ENCODE measurements at places on chromosomes 3 and 15.

GRCh38 chr15:42033214-42033873, 12.5 kb upstream of the PLA2G4E start:
- no peak for DNase-seq

GRCh38 chr15:82047453-82048400, 1.9 kb upstream of the MEX3B start:
- DNase-seq: no peak

DNA sequence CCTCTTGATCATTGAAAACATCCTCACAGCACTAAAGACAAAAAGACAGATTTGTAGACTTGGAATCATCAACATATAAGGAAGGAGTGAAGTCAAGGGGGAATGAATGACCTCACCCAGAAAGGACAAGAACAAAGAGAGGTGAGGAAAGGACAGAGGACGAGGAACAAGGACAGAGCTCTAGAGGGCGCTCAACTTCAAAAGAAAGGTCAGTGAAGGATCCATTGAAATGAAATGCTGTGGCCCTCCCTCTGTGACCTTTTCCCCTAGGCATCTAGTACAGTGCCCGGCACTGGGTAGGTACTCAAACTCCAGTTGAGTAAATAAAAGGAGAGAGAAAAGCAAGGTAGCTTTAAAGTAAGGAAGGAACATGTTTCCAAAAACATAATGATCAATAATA, 2.6 kb downstream of the ATP8B4 start:
- no peak for DNase-seq

DNA sequence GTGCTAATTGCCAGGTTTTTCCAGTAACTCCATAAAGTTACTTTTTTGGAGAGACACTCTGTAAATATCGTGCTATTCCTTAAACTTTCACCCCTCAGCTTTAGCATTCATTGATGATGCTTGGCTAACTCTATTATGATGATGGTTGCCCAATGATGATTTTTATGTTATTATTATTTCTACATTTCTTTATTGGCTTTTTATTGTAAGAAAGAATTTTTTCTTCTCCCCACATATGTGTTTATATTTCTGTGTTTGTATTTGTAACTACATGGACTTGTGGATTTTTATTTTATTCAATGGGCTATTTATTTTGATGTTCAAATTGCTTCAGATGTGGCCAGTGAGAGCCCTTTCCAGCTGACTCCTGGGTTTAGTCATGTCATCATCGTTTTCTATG, 162.5 kb upstream of the BHLHE40 start:
- DNase-seq: no peak

DNA sequence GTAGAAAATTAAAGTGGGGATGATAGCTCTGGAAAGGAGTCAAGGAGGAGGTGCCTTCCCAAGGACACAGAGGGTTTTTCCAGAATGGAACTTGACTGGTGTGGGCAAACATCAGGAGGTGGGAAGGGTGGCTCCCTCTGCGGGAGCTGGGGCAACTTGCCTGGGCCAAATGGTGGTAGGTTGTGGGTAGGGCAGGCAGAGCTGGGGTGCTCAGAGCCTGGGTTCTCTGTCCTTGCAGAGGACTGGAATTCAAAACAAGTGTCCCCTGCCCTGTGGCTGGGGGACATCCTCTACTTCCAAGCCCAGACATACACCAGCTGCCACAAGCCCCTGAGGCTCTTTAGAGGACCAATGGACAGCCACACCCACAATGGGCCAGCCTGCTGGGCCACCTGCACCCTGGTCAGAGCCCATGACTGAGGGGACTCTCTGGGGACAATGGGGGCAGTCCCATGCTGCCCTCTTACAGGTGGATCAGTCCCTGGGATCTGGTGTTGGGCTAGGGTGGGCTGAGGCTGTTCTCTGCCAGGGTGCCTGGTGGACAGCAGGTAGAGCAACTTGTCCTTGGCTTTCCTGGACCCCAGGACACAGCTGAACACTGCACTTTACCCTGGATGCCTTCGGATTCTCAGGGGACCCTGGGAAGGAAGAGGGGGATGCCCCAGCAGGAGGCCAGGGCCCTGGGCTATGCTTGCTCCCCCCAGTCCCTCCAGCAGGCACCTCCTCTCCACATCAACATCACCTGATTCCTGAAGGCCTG, 38.6 kb upstream of the CSPG4 start:
- DNase-seq: no peak

DNA sequence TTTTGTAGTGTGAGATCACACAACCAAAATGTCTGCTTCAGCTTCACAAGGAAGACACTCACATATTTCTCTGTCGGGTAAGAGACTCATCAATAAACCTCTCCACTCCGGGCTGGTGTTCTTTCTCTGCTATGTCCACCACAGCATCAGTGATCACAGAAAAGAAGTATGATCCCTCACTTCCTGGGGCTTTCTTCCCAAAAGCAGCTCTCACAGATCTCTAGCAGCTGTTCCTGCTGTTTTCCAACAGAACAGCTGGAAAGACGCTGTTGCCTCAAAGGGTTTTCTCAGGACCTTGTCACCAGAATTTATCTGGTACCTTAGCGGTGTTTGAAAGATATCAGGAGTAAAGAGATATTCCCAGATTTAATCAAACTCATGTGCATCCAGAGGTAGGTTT, 46.4 kb downstream of the GATM start:
- no peak for DNase-seq

- DNase-seq: no peak
These were observed 301.1 kb downstream of the DIPK2A start for GRCh38 chr3:144272680-144273079.

DNA sequence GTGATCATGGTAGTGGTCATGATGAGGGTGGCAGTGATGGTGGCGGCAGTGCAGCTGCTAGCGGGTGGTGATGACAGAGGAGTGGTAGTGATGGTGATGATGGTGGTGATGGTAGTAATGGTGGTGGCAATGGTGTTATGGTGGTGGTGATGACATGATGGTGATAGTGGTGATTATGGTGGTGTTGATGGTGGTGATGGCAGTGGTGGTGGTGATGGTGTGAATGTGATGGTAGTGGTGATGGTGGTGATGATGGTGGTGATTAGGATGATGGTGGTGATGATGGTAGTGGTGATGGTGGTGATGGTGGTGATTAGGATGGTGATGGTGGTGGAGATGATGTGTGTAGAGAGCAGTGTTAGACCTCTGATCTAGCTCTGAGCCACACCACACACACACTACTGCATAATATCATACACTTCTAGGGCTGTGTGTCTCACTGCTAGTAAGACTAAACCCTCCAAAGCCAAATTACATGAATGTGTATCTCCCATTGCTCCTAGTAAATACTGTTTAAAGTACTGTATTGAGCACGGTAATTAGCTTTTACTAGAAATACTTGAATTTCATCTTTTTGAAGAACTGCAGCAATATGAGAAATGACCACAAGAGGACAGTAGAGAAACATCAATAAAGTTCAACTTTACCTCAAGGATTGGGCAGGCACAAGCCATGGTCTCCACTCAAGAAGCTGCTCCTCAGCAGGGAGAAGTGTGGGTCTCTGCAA, 28.8 kb downstream of the TMED3 start:
- no peak for DNase-seq

DNA sequence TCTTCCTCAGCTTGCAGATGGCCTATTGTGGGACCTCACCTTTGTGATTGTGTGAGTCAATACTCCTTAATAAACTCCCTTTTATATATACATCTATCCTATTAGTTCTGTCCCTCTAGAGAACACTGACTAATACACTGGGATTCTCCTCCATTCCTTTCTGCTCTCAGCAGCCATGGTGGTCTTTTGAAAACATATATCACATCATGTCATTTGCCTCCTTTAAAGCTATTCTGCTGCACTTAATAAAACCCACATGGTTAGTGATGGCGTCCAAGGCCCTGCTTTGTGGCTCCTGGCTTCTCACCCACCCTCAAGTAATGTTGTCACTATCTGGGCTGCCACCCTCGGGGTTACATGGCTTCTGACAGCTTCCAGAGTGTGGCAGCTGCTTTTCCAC, 169.5 kb downstream of the CADPS start:
- DNase-seq: no peak

DNA sequence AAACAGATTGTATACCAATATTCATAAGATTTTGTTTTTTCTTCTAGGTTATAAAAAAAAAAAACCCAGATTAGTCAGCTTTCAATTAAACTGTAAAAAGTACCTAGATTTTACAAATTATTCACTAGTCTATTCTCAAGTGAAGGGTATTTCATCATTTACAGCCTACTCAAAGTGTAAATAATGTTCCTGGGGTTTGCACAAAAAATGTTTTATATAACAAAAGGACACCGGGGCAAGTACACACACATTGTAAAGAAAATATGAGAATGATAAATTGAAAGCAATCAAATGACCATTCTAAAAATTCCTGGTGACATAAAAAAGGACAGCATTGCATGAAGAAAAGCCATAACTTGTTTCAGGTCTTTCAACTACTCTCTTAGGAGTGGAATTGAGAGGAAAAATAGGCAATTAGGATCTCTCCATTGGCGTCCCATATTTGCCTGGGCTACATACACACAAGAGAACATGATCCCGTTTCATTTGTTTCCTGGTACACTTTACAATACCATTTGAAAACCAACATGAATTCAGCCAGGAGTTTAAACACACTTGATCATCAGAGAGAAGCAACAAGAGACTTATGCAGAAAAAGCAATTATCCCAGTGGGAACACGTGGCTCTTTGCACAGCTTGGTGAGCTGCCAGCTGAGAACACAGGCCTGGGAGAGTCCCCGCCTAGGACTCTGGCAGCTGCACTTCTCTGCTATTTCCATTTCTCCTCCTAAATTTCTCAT, 1039.2 kb downstream of the ROBO1 start:
- DNase-seq: peak; percentile 89

GRCh38 chr15:77836121-77836692, 203.5 kb upstream of the LINGO1 start:
- no peak for DNase-seq

DNA sequence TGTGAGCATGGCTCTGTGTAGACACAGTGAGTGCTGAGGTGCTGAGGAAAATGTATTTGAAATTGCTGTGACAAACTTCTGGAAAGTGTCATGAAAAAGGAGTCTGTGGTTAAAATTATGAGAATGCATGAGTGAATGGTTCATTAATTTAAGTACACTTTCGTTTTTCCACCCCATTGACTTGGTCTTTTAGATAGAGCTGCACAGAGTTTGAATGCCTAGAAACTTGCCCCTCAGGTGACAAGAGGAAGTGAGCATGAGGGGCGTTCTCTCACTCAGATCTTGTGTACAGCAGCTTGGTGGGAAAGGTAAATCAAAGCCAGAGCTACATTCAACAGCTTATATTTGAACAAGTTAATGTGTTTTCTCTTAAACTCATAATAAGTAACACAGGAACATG, 296.8 kb downstream of the WDR72 start:
- DNase-seq: no peak

DNA sequence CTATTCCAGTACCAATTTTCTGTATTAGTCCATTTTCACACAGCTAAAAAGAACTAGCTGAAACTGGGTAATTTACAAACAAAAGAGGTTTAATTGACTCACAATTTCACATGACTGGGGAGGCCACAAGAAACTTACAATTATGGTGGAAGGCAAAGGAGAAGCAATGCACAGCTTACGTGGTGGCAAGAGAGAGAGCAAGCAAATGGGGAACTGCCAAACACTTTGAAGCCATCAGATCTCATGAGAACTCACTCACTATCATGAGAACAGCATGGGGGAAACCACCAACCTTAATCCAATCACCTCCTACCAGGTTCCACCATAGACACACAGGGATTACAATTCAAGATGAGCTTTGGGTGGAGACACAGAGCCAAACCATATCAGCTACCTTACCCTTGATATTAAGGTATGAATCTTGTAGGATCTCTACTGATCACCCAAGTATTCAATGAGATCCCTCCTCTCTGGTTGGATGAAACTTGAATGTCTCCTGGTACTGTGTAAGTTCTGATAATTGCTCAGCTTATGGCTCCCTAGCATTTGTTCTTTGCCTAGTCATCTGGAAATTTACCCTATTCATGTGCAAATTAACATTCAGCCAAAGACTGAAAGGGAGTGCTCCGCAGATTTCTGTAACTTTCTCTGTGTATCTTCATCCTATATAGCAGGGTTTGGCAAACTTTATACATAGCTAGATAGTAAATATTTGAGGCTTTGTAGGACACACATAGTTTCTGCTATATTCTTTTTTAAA, 38.9 kb downstream of the MYL3 start:
- DNase-seq: no peak

- DNase-seq: no peak
These were observed 37.1 kb upstream of the TSC22D2 start for GRCh38 chr3:150370999-150371398.

DNA sequence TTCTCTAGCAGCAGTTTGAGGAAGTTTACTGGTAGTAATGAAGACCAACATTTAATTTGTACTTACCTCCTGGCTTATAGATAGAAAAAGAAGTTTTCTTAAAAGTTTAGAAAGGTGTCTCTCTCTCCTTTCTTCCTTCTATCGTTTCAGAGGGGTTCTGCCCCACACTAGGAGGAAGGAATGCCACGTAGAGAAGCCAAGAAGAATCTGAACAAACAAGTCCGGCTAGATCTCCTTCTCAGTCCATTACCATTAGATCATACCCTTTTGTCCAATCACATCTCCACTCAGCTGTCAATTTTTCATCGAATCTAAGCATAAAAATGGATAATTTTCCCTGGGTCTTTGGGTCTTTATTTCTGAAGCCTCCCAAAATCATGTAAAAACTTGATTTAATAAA, 1048.1 kb downstream of the SI start:
- no peak for DNase-seq

- DNase-seq: no peak
These were observed 1398.0 kb upstream of the ALCAM start for GRCh38 chr3:103968751-103969150.

- no peak for DNase-seq
These were observed 52.1 kb downstream of the VGLL4 start for GRCh38 chr3:11591391-11592282.

- DNase-seq: peak; percentile 1
These were observed 504.1 kb downstream of the NTRK3 start for GRCh38 chr15:87752250-87752951.

DNA sequence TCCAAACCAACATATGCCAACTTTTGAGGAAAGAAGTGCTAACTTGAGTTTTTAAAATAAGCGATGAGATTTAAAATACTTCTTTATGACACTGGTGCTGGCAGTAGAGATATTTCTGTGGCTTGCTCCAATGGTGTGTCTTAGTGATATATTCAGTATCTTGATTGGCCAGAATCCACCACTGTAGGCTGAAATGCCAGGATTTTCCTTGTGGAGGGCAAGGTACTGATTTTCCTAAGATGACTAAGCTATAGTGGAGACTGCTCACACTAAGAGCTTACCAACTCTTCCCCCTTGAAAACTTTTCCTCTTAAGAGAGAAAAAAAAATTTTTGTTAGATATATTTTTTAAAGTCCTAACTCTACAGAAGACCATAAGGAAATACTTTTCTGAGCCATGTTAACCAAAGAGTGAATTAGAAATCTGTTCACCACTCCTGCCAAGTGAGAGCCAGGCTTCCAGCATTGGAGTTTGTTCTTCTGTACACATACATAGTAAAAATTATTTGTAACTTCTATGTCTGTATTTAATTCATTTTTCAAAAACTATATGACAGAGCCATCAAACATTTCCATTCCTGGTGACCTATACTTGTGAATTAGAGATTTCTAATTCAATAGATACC, 109.1 kb downstream of the PPP2R3A start:
- DNase-seq: no peak

- no peak for DNase-seq
These were observed 12.4 kb upstream of the USP3 start for GRCh38 chr15:63491979-63492378.
